Stimulated activated CD4-positive, alpha-beta T cell treated with anti-CD3 and anti-CD28 coated beads, Interleukin-12 subunit alpha, Interleukin-12 subunit beta, amount 100 ng/mL, for 24 hours (primary cell): ENCODE measurements at places on chromosomes 13 and 19.
A peak's percentile ranks its signal among the peaks of the same experiment; 100 is the strongest.

- no peak for DNase-seq
These were observed 268.2 kb downstream of the ZNF536 start for GRCh38 chr19:30640252-30640965.

DNA sequence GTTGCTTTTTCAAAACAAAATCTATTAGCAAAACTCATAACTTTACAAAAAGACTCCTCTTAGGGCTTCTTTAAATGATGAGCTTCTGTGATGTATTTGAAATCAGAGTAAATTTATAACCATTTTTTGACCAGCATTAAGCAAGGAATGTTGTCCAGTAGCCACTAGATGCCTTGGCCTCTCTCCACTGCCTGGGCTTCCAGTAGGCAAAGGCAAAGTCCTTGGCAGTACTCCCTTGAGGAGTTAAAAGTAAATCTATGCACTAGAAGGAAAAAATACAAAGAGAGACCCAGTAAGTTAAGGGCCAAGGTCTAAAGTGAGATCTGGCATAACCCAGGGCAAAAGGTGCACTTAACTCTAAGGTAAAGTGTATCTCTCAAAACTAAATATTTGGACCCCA, 9.5 kb downstream of the SERPINE3 start:
- DNase-seq = no peak

GRCh38 chr13:98348466-98349200, 171.6 kb upstream of the RNF113B start:
- DNase-seq = no peak

GRCh38 chr19:51594774-51595109, 23.7 kb downstream of the ZNF175 start:
- no peak for DNase-seq

DNA sequence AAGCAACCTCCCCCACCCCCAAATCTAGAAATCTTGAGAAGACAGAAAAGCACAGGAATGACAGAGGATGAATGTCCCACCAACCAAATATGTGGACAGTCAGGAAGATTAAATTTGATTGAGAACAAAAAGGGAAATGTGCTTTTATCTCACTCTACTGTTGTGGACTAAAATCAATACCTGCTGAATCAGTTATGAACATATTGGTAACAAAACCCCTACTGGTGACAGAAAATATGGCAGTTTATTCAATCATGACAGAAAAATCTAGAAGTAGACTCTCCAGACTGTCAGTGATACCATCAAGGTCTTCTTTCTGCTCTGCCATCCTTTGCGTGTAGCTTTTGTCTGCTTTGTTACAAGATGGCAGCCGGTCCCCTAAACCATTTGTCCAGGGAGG, 35.2 kb downstream of the FAM216B start:
- DNase-seq = no peak

GRCh38 chr13:100334214-100334613, 245.3 kb downstream of the PCCA start:
- DNase-seq = no peak

DNA sequence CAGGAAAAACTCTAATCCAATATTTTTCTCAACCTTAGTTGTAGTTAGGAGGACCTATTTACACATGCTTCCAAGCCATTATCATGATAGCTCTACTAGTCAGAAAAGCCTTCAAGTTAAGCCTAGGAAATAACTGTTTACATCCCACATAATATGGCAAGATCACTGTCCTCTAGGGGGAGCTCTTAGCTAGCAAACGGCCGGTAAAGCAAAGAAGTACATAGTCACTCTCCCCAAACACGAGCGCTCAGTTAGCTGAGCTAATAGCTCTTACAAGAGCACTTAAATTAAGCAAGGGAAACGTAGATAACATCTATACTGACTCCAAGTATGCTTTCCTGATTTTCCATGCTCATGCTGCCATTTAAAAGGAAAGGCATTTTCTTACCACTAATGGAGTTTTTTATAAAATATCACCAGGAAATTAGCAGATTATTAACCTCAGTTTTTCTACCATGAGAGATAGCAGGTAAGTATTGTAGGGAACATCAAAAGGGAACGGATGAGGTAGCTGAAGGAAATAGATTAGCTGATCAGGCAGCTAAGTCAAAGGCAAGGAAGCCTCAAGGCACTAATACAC, 100.6 kb upstream of the PABPC3 start:
- DNase-seq = peak; percentile 43

- no peak for DNase-seq
These were observed 833 bp downstream of the GAMT start for GRCh38 chr19:1400281-1401137.

DNA sequence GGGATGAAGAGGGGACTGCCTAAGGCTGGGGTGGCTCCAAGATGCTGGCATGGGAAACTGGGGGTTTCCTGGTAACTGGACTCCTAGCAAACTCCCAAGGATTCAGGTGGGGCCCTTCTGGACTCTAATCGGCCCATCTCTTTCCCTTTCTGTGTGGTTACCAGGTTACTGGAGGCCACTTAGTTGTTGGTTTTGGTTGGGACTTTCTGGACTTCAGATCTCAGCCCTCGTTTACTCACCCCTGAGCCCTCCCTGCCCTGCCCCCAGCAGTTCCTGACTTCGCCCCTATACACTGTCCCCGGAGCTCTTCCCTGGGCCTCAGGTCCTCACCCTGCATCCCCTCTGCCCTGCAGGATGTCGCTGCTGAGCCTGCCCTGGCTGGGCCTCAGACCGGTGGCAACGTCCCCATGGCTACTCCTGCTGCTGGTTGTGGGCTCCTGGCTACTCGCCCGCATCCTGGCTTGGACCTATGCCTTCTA, 328 bp downstream of the CYP4F12 start:
- no peak for DNase-seq

GRCh38 chr19:5037936-5038335, 69.0 kb downstream of the KDM4B start:
- DNase-seq = no peak

- no peak for DNase-seq
These were observed 42.4 kb upstream of the USE1 start for GRCh38 chr19:17172624-17173345.

DNA sequence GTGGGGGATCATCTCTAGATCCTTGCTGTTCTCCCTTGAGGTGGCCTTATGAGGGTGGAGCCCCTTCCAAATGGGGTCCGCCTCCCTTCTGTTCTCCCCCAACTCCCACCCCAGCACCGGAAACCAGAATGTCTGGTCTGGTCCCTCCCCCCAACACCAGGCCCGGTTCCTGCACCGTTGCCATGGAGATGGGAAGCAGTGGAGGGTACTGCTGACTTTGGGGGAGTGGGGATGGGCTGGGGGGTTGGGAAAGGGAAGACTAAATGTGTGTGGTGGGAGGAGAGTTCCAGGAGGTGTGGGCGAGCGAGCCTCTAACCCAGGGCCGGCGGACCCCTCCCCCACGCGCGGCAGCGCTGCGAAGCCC, 1.7 kb downstream of the SHANK1 start:
- no peak for DNase-seq

- no peak for DNase-seq
These were observed 9.3 kb upstream of the ZNF546 start for GRCh38 chr19:39987596-39987995.

DNA sequence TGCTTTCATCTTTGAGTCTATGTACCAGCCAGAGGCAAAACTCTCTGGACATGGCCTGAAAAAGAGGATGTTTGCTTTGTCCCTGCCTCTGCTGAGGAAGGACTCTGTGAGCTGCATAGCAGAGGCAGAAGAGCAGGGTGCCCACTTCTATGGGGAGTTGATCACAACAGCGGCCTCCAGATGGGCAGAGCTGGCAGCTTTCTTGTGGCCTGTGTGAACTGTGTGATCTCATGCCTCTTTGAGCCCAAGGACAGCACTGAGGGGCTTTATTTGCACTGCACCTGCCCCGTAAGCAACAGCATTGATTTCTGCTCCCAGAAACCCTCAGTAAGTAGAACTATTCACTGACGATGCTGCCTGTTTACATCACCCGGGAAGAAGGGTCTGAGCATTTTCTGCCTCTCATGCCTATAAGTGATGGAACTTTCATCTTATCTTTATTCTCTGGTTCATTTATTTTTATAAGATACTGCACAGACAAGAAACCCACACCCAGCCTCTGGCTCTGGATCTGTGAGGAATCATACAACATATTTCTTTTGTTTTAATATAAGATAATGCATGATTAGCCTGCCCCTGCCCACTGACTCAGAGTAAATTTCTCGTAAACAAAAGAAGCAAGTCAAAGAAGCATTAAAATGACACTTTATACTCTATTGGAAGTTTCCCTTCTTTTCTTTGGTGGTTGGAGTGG, 244.2 kb upstream of the SOX21 start:
- DNase-seq = no peak

GRCh38 chr19:58361900-58362271, 665 bp downstream of the ZNF497 start:
- peak; percentile 41 for DNase-seq

DNA sequence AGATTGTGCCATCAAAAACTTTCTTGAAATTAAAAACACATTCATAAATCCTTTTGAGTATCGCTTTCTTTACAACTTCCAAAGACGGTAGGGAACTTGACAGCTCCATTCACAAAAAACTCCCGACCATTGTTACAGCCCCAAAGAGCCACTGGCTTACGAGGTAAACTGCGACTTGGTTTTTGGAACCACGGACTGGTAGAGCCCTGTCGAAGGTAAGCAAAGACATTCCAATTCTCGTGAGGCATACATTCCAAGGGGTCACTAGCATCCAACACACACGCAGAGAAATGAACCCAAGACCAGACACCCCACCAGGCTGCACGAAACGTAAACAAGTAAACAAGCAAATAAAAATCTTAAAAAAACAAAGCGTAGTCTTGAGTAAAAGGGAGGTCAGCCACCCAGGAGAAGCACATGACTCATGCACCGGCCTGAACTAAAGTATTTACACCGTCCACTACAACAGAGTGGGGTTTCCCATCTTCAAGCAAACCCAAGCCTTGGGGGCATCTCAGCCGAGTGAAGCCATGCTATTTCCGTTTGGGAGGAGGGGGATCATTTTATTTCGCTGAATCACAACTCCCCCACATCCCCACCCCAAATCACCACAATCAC, 1.4 kb downstream of the BRD4 start:
- DNase-seq = no peak

DNA sequence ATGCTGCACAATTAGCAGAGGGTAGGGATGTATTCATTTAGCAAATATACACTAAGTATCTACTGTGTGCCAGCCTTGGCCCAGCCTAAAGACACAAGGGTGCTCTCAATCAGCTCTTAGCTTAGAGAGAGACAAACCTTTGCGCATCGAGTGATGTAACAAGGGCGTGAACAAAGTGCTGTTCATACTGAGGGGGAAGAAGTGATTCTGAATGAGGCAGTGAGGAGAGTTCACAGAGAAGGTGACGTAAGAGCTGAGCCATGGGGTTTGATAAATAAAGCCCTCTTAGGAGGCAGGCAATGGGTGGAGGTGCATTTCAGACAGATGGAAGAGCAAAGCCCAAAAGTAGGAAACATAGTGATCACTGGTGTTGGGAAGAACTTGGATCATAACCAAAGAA, 68.5 kb downstream of the FLT1 start:
- no peak for DNase-seq

DNA sequence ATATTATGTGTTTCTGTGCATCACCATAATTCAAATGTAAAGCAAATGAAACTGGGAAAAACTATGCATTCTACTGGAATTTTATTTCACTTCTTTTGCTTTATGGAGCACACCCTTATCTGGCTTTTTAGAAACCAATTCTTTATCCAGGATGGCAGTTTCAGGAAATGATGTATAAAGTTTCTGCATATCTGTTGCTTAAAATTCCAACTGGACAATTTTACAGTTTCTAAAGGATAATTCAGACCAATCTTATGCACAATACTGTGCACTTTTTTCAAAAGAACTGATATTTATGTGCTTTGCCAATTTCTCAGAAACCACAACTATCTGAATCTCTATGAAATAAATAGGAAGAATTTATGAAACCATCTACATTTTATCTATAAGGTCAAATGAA, 246.5 kb upstream of the MIR17HG start:
- no peak for DNase-seq

DNA sequence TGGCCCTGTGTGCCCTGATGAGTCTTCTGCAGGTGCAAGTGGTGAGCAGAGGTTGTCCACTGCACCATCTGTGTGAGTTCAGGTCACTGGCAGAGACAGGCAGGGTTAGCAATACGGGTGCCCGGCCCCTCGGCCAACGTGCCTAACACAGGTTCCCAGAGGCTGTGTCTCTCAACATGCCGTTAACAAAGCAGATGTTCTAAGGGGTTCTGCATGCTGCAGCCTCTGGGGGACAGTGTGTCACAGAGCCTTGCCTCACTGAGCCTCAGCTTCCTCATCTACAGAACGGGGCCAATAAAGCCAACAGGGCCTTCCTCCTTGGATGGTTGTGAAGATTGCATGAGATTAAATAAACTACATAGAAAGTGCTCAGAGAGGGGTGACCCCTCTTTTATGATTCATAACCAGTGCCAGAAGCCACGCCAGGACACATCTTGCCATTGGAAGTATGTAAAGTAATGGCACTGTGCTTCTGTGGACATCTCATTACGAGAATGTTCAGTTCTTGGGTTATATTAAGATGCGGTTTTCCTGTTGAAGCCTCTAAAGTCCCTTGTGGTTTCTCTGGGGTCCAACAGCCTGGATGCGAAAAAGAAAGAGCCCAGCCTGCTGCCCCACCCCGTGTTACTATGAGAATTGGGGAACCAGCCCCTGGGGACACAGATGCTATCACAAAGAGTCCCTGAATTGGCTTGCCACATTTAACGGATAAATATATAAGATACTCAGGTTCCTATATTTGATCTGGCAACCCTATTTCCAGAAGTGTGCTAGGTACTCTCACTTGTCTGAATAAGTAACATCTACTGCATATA, 11.2 kb upstream of the ARHGEF18 start:
- DNase-seq = no peak

GRCh38 chr13:93227280-93227877, 772 bp downstream of the GPC6 start:
- DNase-seq = no peak

DNA sequence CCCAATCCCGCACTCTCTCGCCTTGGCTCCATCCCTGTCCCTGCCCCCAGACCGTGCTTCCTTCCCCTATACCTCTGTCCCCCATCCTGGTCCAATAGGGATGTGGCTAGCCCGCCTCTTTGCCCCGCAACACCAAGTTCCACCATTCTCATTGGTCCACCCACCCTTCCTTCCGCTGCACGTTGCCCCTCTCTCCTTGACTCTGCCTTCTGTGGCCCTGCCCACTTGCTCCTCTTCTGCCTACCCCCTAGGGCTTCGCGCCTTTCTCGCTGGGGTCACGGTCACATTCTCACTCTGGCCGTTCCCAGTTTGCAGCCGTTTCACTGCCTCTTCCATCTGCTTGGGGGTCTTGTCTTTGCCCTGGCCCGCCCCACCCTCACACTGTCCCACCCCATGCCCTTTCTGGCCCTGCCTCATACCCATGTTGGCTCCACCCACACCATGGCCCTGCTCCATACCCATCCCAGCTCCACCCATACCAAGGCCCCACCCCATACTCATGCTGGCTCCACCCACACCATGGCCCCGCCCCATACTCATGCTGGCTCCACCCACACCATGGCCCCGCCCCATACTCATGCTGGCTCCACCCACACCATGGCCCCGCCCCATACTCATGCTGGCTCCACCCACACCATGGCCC, 4.5 kb upstream of the ARHGAP45 start:
- DNase-seq = no peak
